ENCODE measurements at places on chromosomes 13 and 19. TPM values are rescaled to one million over a fixed set of nuclear protein-coding genes. Genes with fewer than 3 reads are reported as not detected.

PRR12 gene
- 33.0 TPM for total RNA-seq

WASF3 gene
- 0.19 TPM for total RNA-seq

PLPP2 gene
- total RNA-seq: 78.6 TPM

FOXA3 gene
- 0.83 TPM for total RNA-seq

CBARP gene
- 2.3 TPM for total RNA-seq

ZNF98 gene
- not detected for total RNA-seq

Data from A549 treated with CORT108297 at 1 μM for 4 hours (cell line).